ENCODE measurements at places on chromosomes 5 and 9.

GRCh38 chr5:120873083-120873482, 409.0 kb downstream of the PRR16 start:
- no peak for DNase-seq

- DNase-seq, result no peak
These were observed 969 bp downstream of the CLK4 start for GRCh38 chr5:178625679-178626483.

GRCh38 chr5:129042306-129042705, 52.2 kb upstream of the ISOC1 start:
- DNase-seq, result no peak

DNA sequence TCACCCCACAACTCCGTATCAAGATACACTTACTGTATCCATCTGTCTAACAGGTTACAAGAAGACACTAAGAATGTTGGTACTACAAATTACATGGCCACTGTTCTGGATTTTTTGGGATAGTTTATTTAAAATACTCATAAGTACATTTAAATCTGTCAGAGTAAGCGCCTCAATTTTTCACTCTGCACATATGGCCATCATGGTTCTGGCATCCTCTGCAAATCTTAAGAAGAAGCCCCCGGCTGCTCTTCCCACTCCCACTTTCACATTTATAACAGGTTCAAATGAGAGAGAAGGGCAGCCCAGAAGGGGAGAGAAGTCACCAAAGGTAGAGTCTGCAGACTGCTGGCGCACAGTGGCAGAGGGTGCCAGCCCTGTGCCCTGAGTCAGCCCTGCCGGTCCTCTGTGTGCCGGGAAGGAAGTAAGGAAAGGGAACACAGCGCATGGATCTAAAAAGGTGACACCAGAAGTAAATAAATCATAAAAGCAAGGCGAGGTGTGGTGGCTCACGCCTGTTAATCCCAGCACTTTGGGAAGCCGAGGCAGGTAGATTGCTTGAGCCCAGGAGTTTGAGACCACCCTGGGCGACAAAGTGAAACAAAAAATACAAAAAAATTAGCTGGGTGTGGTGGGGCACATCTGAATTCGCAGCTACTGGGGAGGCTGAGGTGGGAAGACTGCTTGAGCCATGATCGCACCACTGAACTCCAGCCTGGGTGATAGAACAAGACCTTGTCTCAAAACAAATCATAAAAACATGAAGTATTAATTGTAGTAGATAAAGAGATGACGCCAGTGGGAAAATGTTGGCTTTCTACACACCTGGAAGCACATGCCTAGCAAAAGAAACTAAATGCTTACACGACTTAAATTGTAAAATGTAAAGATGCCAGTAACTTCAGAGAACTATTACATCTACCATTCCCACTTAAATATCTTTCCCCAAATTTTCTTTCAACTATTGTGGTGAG, 30.0 kb downstream of the RNF130 start:
- DNase-seq, result no peak

DNA sequence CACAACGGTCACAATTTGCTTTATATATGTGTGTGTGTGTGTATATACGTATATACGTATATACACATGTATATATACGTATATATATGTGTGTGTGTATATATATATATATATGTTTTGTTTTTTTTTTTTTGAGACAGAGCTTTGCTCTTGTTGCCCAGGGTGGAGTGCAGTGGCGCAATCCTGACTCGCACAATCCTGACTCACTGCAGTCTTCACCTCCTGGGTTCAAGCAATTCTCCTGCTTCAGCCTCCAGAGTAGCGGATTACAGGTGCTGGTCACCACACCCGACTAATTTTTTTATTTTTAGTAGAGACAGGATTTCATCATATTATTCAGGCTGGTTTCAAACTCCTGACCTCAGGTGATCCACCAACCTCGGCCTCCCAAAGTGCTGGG, 3.1 kb downstream of the RNF38 start:
- DNase-seq, result no peak
